Posterior cingulate gyrus (tissue), 11 donors: ENCODE measurements at places on chromosomes 5 and 9.

DNA sequence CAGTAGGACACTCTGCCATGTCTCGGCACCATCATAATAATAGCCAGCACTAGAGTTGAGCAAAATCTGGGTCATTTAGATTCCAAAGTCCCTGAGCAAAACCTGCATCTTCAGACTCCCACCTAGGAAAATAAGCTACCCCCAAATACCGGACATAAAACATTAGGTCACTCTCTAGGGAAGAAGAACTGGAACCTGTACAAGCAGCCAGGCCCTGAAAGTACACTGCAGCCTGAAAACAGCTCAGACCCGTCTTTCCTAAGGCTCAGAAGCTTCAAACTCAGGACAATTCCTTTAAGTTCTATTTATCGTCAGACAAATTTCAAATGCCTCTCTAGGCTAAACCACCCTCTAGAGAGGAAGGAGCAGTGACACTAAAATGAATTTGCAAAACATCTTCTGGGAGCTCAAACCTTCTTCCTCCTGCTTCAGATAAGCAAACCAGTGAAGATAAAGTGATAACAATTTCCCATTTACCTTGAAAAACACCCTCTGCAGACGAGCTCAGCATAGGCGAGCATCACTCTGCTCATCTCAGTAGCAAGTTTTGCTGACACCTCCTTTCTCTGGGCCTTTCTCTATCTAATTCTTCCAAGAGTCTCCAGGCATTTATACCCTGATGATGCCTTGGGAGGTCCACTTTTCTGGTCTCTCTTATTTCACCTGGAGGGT, 34.0 kb downstream of the ADAM19 start:
- DNase-seq: no peak

DNA sequence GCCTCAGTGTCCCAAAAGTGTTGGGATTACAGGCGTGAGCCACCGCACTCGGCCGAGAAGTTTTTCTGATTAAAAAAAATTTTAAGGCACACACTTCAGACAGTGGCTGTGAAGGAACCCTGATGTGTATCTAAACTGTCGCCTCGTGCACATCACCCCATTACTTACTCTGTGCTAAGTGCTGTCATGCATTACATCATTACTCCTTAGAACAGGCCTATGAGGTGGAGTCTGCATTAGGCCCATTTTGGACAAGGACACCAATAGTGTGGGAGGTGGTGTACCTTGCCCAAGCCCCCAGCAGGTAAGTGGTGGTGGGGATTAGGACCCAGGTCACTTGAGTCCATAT, 3.8 kb upstream of the CDHR2 start:
- DNase-seq: no peak

DNA sequence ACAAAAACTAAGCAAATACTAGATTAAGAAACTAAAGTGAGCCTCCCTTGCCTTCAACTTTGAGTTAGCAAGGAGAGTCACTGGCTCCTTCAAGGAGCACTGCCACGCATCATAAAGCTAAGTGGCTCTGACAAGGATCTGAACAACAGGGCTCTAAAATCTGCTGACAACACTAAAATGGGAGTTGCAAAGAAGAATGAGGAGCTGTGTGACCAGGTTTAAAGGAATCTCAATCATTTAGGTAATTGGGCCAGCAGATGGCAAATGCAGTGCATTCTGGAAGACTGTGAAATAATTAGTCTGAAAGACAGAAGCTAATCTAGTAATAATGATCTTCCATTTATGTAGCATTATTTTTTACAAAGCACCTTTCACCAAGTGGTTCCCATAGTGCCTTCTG, 297.0 kb upstream of the TAS2R1 start:
- DNase-seq: no peak

DNA sequence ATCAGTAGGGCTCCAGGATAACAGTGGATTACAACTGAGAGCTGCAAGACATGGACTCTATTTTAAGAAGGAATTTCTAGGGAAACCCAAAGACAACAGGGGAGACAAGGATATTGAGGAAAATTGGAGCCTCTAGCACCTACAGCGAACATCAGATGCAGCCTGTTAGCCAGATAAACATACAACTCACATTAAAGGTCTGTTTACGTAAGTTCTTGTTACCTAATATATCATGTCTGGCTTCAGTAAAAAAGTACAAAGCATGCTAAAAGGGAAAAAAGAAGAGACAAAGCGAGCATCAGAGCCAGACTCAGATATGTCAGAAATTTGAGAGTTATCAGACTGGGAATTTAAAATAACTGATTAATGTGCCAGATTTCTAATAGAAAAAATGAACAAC, 17.2 kb downstream of the GNPDA1 start:
- DNase-seq: no peak

DNA sequence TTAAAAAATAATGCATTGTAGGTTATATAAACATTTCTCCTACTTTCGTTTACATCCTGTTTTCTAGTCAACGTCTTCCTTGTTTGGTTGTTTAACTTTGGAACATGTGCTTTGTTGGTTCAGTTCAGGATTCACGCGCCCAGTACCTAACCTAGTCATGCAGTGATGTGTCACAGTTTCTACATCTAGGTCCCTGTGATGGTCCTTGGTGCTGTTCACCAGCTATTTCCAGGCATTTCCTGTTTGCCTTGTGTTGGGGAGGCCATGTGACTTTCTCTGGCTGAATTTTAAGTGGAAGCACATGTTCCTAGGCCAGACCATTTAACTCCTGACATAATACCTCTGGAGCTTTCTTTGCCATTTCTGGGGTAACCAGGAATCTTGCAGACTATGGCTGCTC, 292.3 kb downstream of the SMARCA2 start:
- DNase-seq: no peak

GRCh38 chr5:172282272-172283019, 1.1 kb downstream of the UBTD2 start:
- no peak for DNase-seq

- no peak for DNase-seq
Measured at GRCh38 chr5:15249152-15249551, 250.8 kb upstream of the FBXL7 start.

DNA sequence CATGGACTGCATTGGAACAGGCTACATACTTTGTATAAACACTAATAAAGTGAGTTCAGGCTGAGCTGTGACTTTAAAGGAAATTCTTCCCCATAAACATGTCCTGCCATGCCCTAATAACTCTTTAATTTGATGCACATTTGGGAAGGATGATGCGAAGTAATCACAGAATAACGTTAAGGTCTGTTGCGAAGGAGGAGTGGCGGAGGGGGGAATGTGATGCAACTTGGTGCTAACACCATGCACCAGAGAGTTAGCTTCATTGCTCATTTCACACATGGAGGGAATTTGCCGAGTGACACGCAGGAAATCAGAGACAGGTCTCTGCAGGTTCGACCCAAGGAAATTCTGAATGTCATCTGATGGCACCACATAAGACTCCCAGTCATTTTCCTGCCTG, 32.9 kb downstream of the SLIT3 start:
- DNase-seq: no peak

- DNase-seq: no peak
Measured at GRCh38 chr9:5493679-5494511, 16.4 kb upstream of the PDCD1LG2 start.

GRCh38 chr5:136051486-136052220, 22.9 kb downstream of the TGFBI start:
- no peak for DNase-seq

GRCh38 chr9:22383718-22384117, 62.9 kb upstream of the DMRTA1 start:
- DNase-seq: no peak
